HEK293T (cell line): ENCODE measurements at places on chromosomes 2 and 18.

- no peak for DNase-seq
Observed at GRCh38 chr2:5692561-5693286, 540 bp downstream of the SOX11 start.

GRCh38 chr2:76341439-76341838 is 630.7 kb upstream of the GCFC2 start:
- DNase-seq, result no peak

DNA sequence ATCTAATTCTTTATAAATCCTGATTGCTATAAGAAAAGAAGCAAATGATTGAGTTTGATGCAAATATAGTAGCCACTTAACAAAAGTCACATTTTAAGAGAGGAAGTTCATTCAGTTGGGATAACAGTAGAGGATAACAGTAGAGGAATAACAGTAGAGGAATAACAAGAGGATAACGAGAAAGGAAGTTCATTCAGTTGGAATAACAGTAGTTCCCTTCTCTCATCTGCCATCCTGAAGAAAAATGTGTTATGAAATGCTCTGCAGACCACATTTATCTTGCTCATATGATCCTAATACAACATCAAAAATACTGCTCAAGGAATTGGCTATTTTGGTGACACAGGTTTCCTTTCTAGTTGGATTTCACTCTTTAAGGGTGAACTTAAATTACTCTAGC is 105.3 kb upstream of the UNC80 start:
- no peak for DNase-seq

DNA sequence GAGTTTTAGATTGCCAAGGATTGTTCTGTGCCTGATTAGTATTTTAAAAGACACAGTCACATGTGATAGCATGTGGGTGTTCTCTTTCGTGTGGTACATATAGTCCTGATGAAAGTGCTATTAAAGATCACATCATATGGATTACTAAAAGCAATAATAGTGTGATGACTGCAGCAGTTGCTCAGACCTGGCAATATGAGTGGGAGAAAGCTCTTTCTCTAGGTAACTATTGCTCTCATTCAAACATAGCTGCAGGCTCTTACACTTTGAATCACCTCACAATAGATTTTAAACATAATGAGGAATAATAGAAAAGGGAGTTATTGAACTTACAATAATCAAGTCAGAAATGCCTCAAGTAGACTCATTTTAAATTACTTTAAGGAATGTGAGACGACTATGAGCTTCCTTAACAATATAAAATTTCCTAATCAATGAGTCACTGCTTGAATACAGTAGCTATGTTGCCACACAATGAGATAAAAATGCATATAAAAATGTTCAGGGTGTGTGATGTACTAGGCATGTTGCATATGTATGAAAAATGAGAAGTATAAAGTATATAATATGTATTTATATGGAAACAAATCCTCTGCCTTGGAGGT is 452.1 kb downstream of the TMX3 start:
- DNase-seq, result no peak

DNA sequence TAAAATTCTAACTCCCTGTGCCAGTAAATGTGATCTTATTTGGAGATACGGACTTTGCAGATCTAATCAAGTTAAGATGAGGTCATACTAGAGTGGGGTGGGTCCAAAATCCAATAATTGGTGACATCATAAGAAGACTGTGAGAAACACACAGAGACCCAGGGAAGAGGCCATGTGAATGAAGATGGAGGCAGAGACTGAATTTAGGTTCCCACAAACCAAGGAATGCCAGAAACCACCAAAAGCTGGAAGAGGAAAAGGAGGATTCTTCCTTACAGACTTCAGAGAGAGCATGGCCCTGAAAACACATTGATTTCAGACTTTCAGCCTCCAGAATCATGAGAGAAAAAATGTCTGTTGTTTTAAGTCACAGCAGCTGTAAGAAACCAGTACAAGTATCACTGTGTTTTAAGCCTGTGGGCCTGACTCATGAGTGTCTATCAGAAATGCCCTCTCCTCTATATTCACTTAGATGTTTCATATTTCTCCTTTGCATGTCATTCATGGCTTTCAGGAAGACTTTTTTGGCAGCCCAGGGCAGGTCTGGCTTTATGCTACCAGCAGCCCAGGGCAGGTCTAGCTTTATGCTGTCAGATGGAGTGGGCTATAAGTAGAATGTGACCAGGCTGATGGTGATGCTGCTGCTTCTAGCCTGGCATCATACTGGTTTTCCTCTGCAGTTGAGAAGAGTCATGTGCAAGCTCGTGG is 100.0 kb downstream of the SPOPL start:
- DNase-seq, result no peak

GRCh38 chr2:19627359-19627758 is 268.9 kb upstream of the OSR1 start:
- no peak for DNase-seq

- DNase-seq, result no peak
Observed at GRCh38 chr2:112995346-112995920, 9.8 kb upstream of the IL36A start.

DNA sequence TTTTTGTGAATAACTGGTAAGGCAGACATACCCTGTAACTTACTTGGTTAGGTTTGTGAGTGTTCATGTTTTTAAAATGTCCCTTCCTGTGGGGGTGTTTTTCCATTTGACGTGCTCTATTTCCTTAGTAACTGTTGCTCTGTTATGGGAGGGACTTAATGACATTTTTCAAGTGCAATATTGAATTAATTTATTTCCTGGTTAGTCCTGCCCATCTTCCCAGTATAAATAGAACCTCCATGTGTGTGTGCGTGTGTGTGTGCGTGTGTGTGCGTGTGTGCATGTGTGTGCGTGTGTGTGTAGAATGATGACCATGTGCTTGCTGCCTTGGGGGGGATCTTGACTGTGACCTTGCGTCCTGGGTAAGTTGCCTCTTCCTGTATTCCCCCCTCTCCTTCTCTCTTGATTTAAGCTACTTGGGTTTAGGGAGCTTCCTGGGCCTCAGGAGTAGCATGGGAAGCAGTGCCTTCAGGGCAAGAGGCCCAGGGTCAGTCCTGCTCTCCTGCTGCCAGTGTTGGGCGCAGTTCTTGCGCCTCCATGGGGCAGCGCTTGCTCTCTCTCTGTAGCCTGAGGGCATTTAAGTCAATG is 163.9 kb downstream of the LDLRAD4 start:
- no peak for DNase-seq

DNA sequence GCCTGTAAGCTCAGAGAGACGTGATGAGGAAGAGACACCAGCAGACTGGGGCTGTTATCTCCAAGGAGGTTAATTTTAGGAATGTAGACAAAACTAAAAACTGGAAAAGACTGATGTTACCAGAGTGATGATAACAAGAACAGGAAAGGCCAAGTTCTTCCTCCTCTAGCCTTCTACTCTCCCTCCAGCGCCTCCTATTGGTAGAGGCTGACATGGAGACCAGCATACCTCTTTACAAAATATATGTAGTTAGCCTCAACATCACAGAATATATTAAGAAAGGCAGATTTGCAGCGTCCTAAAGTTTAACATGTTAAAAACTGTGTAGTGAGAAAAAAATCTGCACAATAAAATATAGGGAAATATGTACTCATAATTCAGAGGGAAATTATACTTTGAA is 66.0 kb downstream of the TCF4 start:
- DNase-seq, result peak; percentile 20

DNA sequence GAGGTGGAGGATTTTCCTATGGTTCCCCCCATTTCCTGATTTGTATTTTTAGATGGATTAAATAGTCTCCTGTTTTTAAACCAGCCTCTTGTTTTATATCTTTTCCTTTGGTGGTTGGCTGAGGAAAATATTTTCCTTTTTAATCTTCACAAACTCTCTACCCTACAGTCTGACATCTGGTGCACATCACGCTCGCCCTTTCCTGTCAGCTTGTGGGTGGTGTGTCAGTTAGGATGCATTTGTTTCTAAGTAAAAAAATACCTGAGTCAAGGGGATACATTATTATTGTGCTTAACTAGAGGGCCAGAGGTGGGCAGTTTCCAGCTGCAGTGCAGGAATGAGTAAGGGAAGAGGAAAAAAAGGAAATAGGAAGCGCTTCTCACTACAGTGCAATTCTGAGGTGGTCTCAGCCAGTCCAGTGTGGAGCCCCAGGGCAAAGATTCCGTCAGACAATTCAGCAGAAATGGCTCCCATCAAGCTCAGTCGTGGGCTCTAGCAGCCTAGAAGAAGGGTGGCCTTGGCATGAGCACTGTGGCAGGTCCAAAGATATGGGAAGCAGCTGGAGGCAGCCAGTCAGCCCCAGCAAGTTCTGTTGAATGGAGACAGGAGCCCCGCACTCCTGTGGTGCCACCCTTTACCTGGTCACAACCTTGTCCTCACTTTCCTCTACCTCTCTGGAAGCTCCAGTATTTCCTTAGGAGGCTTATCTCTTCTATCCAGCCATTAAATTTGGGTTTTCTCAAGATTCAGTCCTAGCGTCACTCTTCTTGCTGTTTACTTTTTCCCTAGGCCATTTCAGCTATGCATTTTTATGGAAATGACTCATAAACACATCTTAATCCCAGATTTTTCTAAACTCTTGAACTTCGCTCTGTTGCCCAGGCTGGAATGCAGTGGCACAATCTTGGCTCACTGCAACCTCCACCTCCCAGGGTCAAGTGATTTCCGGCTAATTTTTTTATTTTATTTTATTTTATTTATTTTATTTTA is 18.5 kb downstream of the SFTPB start:
- DNase-seq, result no peak

GRCh38 chr2:126910637-126911036 is 11.9 kb downstream of the TEX51 start:
- DNase-seq, result no peak

GRCh38 chr2:24886691-24887304 is 33.2 kb downstream of the ADCY3 start:
- no peak for DNase-seq
